ENCODE measurements at places on chromosomes 3 and 15.

- no peak for DNase-seq
Measured at GRCh38 chr3:131553495-131554247, 50.9 kb upstream of the MRPL3 start.

GRCh38 chr3:12286927-12287726 is 1.7 kb upstream of the PPARG start:
- DNase-seq = no peak

GRCh38 chr3:45479621-45480035 is 91.3 kb downstream of the LARS2 start:
- DNase-seq = no peak

GRCh38 chr3:122572940-122573412 is 4.5 kb upstream of the PARP15 start:
- DNase-seq = no peak

DNA sequence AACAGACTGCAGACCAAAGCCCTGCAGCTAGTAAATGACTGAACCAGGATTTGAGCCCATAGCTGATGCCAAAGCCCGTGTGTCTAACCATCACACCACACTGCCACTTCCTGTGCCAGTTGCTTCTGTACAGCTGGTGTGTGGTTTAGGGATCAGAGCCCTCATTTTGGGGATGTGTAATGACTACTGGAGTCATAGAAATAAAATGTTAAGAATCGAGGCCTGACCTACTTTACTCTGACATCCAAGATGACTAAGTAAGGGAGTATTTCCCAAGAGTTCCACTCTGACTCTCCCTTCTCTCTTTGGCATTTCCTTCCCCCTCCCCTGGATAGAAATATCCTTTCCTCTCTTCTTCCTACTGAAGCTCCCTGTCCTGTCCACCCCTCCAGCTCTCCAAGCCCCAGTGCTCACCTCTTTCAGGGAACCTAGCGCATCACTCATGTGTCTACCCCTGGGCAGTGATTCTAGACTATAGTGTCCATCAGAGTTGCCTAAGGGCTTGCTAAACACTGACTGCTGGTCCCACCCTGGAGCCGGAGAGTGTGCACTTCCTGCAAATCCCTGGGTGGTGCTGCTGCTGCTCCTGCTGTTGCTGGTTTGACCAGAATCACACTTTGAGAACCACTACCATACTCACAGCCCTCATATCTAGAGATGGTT is 53.8 kb downstream of the MGLL start:
- no peak for DNase-seq

GRCh38 chr3:31094048-31094447 is 199.6 kb upstream of the GADL1 start:
- no peak for DNase-seq

GRCh38 chr15:40829115-40829514 is 607 bp upstream of the PPP1R14D start:
- no peak for DNase-seq

DNA sequence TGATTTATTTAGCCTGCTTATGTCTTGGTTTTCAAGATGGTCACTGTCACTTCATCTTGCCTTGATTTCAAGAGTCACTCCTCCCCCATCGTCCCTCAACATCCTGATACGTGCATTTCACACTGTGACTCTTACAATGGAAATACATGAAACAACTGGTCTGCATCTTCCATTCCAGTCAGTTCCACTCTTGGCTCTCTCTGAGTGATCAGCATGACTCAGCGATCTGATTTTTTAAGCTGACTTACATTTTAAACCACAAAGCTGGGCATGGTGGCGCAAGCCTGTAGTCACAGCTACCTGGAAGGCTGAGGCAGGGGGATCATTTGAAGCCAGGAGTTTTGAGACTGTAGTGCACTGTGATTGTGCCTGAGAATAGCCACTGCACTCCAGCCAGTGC is 271.2 kb upstream of the ROPN1 start:
- no peak for DNase-seq

Measured in activated CD8-positive, alpha-beta memory T cell treated with anti-CD3 and anti-CD28 coated beads for 48 hours (primary cell).